Activated CD4-positive, alpha-beta T cell treated with anti-CD3 and anti-CD28 coated beads for 4 hours (primary cell): ENCODE measurements at places on chromosomes 1 and 21.
A peak's percentile ranks its signal among the peaks of the same experiment; 100 is the strongest.

- DNase-seq = no peak
Measured at GRCh38 chr1:167111868-167112709, 18.2 kb downstream of the STYXL2 start.

GRCh38 chr1:44609412-44609767 lies 64.9 kb downstream of the TMEM53 start:
- DNase-seq = no peak

GRCh38 chr21:17269760-17270159 lies 243.1 kb upstream of the CXADR start:
- no peak for DNase-seq

- DNase-seq = no peak
Measured at GRCh38 chr1:67748630-67749029, 63.6 kb downstream of the GADD45A start.

DNA sequence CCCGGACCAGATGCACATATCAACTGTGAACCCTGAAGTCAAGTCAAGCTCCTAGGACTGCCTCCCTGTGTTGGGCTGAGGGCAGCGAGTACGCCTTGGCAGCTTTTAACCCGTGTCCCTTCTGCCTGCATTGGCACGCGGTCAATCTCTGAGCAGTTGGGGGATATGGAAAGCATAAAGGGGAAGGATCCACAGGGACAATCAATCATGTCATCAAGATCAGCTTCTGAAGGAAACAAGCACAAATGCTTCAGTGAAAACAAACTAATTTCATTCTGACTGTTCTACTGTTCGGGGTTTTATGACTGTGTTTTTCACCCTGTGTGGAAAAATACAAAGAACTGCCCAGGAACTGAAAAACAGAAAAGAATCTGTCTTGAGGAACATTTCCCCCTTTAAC lies 106.2 kb downstream of the RUNX1 start:
- no peak for DNase-seq

DNA sequence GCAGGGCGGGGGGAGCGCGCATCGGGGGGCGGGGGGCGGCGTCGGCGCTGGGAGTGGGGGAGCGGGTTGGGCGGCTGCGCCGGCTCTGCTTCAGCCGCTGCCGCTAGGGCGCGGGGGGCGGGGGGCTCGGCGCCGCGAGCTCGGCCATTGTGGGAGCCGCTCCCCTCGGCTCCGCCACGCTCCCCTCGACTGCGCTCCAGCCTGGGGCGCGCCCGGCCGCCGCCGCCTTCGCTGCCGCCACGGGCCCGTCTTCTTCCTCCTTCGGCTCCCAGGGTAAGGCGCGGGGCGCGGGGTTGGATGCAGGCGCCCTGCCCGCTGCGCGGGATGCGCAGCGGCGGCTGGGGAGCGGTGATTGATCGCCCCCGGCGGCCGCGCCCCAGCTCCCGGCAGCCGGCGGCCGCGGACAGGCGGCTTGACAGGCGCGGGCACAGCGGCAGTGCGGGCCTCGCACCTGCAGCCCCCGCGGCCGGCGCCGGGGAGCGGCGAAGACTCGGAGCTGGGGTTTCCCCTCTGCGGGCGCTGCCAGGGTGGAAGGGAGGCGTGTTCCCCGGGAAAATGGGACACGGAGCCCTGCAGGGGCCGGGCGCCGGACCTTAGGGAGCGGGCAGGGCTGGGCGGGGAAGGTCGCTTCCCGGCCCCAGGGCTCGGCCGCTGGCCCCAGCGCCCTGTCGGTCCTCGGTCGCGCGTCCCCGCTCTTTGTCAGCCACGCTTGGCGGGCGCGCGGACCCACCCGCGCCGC lies 55.3 kb downstream of the NDUFS5 start:
- no peak for DNase-seq

- DNase-seq = no peak
Measured at GRCh38 chr1:80153762-80154161, 1147.2 kb upstream of the ADGRL4 start.

GRCh38 chr1:160451119-160451858 lies 50.9 kb downstream of the VANGL2 start:
- DNase-seq = no peak

DNA sequence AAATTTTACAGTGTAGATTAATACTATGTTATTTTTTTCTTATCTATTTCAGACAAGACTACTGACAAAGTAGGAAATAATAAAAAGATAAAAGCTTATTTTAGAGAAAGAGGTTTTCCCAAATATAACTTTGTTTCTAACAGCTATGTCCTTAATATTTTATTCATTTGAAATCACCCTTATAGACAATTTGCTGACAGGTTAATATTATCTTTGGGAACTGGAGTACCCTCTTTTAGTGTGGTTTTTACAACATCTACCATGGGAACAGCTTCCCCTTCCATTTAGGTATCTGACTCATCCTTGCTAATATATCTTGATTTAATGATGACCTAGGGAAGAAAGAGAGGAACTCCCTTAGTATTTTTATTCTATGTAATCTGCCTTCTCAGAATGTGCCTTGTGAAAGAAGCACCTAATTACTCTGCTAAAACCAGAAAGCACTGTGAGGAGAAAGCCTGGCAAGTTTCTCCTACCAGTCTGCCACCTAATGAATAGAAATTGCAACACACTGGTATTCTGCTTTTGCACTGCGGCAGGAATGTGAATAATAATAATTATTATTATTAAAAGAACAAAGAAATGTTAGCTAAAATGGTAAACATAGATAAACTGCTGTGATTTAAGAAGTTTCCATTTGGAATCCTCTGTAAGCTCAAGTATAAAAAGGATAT lies 192.8 kb downstream of the PDE4B start:
- no peak for DNase-seq

GRCh38 chr1:156726549-156727226 lies 1.6 kb upstream of the METTL25B start:
- DNase-seq = peak; percentile 50

- peak; percentile 23 for DNase-seq
Measured at GRCh38 chr1:117051224-117052064, 8.7 kb upstream of the TTF2 start.

DNA sequence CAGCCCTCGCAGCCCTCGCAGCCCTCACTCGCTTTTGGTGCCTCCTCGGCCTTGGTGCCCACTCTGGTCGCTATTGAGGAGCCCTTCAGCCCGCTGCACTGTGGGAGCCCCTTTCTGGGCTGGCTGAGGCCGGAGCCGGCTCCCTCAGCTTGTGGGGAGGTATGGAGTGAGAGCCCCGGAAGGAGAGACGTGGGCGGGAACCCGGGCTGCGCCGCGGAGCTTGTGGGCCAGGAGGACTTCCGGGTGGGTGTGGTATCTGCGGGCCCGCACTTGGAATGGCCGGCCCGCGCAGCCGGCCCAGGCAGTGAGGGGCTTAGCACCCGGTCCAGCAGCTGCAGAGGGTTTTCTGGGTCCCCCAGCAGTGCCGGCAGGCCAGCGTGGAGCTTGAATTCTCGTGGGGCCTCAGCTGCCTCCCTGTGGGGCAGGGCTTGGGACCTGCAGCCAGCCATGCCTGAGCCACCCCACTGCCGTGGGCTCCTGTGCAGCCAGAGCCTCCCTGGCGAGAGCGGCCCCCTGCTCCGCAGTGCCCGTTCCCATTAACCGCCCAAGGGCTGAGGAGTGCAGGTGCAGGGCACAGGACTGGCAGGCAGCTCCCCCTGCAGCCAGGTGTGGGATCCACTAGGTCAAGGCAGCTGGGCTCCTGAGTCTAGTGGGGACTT lies 9.9 kb upstream of the CFHR2 start:
- DNase-seq = no peak
